Stomach (tissue), 19 donors: ENCODE measurements at places on chromosomes 3 and 15. TPM values are rescaled to one million over a fixed set of nuclear protein-coding genes. Genes with fewer than 3 reads are reported as not detected.

Gene WNT5A
- polyA plus RNA-seq, result 1.4 TPM

Gene FAM107A
- 55.4 TPM for polyA plus RNA-seq

Gene SAXO2
- polyA plus RNA-seq, result 2.7 TPM

Gene PRR20G
- not detected for polyA plus RNA-seq

Gene TADA3
- 62.0 TPM for polyA plus RNA-seq

Gene ST6GAL1
- polyA plus RNA-seq, result 9.7 TPM

Gene SKIL
- polyA plus RNA-seq, result 9.8 TPM

Gene PSTPIP1
- 4.2 TPM for polyA plus RNA-seq

Gene GPR171
- 1.4 TPM for polyA plus RNA-seq

Gene GOLGA6L10
- polyA plus RNA-seq, result 1.7 TPM

Gene RPP25
- 10.1 TPM for polyA plus RNA-seq

Gene MESP2
- polyA plus RNA-seq, result 0.56 TPM

Gene RAB6B
- polyA plus RNA-seq, result 7.5 TPM

Gene GOLGA8G
- not detected for polyA plus RNA-seq

Gene SLC9C1
- not detected for polyA plus RNA-seq

Gene PP2D1
- not detected for polyA plus RNA-seq

Gene JMJD7
- polyA plus RNA-seq, result 16.8 TPM

Gene GNAT1
- polyA plus RNA-seq, result not detected

Gene SLC12A1
- not detected for polyA plus RNA-seq

Gene FGD5
- 8.5 TPM for polyA plus RNA-seq

Gene GPR15
- not detected for polyA plus RNA-seq

Gene GOLGA8N
- 1.8 TPM for polyA plus RNA-seq

Gene UBA7
- polyA plus RNA-seq, result 30.2 TPM

Gene NOX5
- 0.92 TPM for polyA plus RNA-seq

Gene SYNPR
- polyA plus RNA-seq, result 0.31 TPM

Gene PLA2G4D
- polyA plus RNA-seq, result not detected

Gene CYP1A2
- polyA plus RNA-seq, result not detected
